ENCODE measurements at places on chromosomes 3 and 15. TPM values are rescaled to one million over a fixed set of nuclear protein-coding genes. Genes with fewer than 3 reads are reported as not detected.

DNA sequence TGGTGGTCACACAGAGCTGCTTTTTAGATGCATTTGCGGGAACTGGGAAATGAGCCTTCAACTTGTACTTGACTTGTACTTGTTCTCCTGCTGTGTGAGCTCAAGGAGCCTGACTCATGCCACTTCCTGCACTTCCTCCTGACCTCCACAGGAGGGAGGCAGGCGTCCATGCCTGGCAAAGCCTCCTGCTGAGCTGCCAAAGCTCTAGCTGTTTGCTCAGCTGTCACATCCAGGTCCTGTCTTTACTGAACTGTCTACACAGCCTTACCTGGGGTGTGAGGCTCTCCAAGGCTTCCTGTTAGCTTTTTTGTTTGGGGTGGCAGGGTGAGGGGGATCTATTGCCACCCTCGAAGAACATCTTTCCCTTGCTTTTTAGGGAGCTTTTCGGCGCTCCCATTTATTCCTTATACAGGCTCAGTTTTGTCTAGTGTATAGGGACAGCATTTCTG lies 6.4 kb downstream of the THPO start:
- H3K36me3 ChIP-seq, result no peaks in the 10 kb centered on the region
- DNase-seq, result no peak
- H3K4me1 ChIP-seq, result peaks cover 18% of the 10 kb centered on the region
- H3K27ac ChIP-seq, result peak overlapping the region; percentile 50
- H3K27me3 ChIP-seq, result no peaks in the 10 kb centered on the region

GRCh38 chr15:63679588-63679987 lies 82.4 kb downstream of the FBXL22 start:
- H3K4me1 ChIP-seq, result no peaks in the 10 kb centered on the region
- H3K36me3 ChIP-seq, result peaks cover 17% of the 10 kb centered on the region
- DNase-seq, result no peak
- H3K27me3 ChIP-seq, result no peaks in the 10 kb centered on the region
- H3K27ac ChIP-seq, result no peak overlapping the region

GRCh38 chr3:173003471-173003870 lies 137.6 kb downstream of the SPATA16 start:
- no peak overlapping the region for H3K27ac ChIP-seq
- H3K27me3 ChIP-seq, result no peaks in the 10 kb centered on the region
- H3K4me3 ChIP-seq, result no peak overlapping the region

DNA sequence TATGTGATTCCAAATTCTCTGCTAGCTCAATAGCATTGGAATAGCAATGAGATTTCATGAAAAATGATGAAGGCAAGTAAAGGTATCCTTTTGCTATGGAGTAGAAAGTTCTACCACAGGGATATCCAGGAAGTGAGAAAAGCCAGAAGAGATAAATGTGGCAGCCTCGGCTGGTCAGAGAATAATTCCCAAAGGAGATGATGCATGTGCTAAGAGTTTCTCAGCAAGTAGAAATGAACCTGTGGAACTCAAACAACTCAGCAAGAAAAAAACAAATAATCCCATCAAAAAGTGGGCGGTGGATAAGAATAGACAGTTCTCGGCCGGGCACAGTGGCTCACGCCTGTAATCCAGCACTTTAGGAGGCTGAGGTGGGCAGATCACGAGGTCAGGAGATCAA lies 38.2 kb downstream of the ALS2CL start:
- H3K4me1 ChIP-seq, result no peaks in the 10 kb centered on the region
- no peaks in the 10 kb centered on the region for H3K36me3 ChIP-seq
- no peak overlapping the region for H3K27ac ChIP-seq
- no peaks in the 10 kb centered on the region for H3K27me3 ChIP-seq

The ST3GAL6 gene
- total RNA-seq, result 12.0 TPM

All from thoracic aorta (tissue), 2 donors.